ENCODE measurements at places on chromosomes 11 and 22. TPM values are rescaled to one million over a fixed set of nuclear protein-coding genes. Genes with fewer than 3 reads are reported as not detected.
A peak's percentile ranks its signal among the peaks of the same experiment; 100 is the strongest.

DNA sequence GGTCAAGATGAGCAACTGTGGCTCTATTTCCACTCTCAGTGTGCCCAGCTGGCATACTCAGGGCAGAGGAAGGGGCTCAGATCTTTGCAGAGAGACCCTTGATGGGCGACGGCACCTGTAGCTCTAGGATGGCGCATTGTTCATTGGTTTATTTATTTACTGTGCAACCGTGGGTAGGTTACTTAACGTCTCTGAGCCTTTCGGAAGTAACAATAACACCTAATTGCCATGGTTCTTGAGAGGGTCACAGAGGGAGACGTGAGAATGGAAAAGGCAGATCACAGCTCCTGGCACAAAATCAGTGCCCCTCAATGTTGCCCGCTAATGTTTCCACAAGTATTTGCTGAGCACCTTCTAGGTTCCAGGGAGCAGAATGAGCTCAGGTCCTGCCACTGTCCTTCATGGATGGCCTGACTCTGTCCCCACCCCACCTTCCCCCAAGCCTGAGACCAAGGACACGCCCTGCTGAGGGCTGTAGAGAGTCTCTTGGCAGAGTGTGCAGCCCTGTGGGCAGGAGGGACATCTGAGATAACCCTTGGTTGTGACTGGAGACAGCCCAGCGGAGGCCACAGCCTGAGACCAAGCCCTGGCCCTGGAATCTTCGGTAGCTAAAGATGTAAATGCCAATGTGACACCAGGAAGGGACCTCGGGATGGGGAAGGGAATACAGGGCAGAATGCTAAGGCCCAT lies 780 bp upstream of the ALDH3B2 start:
- no peak for DNase-seq

ZP1 gene
- total RNA-seq: 0.31 TPM

SERHL2 gene
- total RNA-seq: 2.6 TPM

GRCh38 chr11:79742176-79742575 lies 301.3 kb upstream of the TENM4 start:
- no peak for DNase-seq

GRCh38 chr11:127074151-127074761 lies 73.7 kb upstream of the KIRREL3 start:
- no peak for DNase-seq

OSBPL5 gene
- 37.1 TPM for total RNA-seq

DNA sequence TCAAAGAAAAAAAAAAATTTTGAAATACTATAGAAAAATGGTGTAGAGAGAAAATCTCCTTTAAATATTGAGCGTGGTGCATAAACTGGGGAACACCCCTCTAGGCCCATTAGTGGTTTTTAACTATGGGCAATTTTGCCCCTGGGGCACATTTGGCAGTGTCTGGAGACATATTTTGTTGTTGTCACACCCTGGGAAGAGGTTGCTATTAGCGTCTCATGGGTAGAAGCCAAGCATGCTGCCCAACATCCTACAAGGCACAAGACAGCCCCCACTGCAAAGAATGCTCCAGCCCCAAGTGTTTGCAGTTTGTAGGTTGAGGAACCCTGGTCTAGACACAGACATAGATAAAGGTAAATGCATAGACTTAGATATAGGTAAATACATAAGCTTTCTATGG lies 92.6 kb downstream of the KIAA1671 start:
- no peak for DNase-seq

DNA sequence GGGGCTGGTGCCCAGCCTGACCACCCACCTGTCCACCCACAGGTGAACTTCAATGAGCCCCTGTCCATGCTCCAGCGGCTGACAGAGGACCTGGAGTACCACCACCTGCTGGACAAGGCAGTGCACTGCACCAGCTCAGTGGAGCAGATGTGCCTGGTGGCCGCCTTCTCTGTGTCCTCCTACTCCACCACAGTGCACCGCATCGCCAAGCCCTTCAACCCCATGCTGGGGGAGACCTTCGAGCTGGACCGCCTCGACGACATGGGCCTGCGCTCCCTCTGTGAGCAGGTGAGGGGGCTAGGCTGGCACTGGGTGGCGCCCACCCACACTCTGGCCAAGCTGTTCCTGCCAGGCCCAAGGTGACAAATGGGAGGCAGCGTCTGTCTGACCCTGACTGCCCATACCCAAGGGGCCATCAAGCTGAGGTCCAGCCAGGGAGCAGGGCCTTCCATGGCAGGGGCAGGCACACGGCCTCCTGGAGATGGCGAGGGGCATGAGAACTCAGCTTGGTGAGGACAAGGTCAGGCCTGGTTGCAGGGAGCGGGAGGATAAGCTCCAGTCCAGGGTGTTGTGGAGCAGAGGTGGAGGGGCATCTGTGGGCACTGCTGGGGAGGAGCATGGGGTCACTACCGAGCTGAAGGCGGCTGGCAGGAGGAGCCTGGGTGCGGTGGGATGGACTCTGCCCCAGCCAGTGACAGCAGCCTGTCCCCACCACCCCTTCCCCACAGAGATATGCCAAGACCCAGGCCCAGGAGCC lies 77.7 kb downstream of the MORC2 start:
- peak; percentile 46 for DNase-seq

DNA sequence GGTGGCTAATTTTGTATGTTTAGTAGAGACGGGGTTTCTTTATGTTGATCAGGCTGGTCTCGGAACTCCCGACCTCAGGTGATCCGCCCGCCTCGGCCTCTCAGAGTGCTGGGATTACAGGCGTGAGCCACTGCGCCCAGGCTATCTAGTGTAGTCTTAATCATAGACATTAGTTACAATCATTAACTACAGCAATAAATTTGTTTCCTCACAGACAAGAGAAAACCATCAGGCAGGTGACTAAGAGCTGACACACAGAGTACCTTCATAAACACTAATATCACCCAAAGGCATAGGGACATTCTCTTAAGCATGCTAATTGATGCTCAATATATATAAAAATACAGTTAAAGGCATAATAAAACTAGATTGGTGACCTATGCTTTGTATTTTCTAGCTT lies 19.4 kb downstream of the SDHD start:
- no peak for DNase-seq

FJX1 gene
- 72.8 TPM for total RNA-seq

DNA sequence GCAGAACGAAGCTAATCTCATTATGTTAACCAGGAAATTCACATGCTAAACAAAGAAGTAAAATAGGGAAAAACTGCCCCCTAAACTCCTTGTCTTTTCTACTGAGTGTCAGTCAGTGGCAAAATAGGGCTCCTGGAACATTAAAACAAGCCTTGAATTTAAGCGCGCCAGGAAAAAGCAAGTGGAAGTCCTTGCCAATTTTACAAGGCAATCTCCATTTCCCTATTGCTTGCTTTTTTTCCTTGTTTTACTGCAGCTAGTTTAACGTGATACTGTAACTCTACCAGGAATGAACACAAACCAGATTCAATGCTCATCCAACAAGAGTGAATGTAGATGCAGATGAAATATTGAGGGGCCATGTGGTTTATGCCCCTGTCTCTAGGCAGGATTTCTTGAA lies 28.1 kb upstream of the KIRREL3 start:
- no peak for DNase-seq

- no peak for DNase-seq
Observed at GRCh38 chr11:126434950-126435335, 79.5 kb downstream of the ST3GAL4 start.
